Uterus (tissue), 4 donors: ENCODE measurements at places on chromosomes 2 and 18.

- DNase-seq: no peak
Observed at GRCh38 chr2:55395724-55396605, 23.7 kb downstream of the CCDC88A start.

DNA sequence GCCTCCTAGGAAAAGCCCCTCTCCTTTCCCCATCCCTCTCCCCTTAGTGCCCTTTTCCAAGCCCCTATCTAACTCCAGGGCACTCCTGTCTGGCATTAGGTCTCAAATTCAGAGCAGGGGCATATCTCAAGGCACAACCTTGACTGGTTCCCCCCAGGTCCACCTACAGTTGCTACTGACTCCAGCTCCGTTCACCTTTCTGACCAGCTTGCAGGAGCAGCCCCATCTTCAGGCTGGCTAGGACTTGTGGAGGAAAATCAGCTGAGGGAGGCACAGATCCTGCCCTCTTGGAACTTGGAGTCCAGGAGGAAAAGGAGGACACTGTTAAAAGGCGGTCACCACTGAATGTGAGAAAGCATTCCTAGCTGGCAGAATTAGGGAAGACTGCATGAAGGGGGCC lies 152.4 kb downstream of the ZFP36L2 start:
- no peak for DNase-seq

DNA sequence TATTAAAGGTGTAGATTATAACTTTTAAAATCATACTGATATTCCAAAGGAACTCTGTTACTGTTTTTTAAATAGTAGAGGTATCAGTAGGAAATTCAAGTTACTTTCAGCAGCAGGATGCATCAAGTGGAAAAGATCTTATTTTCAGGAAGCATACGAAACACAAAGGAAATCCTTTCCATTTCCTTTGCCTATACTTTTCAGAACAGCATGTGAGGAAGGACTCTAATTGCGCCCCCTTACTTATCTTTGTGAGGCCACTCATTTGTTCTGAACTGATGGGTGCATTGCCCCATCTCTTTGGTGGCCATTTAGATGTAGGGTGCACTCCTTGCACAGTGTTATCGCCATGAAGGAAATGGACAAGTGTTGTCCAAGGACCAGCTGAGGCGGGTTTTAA lies 145.3 kb downstream of the BABAM2 start:
- no peak for DNase-seq

GRCh38 chr2:46963210-46963609 lies 47.6 kb upstream of the MCFD2 start:
- no peak for DNase-seq

DNA sequence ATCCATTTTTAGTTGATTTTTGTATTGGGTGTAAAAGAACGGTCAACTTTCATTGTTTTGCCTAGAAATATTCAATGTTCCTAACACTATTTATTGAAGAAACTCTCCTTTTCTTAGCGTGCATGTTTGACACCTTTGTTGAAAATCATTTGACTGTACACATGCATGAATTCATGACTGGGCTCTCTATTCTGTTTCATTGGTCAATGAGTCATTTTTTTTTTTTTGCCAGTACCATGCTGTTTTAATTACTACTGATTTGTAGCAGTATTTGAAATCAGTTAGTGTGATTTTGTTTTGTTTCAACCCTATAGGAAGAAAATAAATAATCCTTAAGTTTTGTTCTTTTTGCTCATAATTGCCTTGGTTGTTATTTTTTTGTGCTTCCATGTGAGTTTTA lies 828.7 kb downstream of the SUCLG1 start:
- no peak for DNase-seq

DNA sequence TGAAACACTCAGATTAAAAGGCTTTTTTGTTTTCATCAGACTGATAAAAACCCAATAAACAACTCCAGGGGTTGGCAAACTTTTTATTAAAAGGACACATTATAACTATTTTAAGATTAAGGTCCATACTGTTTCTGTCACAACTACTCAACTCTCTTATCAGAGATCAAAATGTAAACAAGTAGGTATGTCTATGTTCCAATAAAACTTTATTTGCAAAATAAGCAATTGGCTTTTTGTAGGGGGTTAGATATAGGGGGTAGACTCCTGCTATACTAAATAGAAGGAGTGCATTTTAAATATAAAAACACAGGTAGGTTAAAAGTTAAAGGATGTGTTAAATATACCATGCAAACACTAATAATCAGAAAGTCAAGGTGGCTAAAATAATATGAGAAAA lies 174.0 kb downstream of the MBD5 start:
- DNase-seq: no peak

- DNase-seq: no peak
Observed at GRCh38 chr2:224293976-224294375, 107.9 kb downstream of the FAM124B start.

GRCh38 chr2:179981085-179981484 lies 26.0 kb downstream of the CWC22 start:
- no peak for DNase-seq

GRCh38 chr18:9117980-9118841 lies 15.7 kb downstream of the NDUFV2 start:
- DNase-seq: no peak

DNA sequence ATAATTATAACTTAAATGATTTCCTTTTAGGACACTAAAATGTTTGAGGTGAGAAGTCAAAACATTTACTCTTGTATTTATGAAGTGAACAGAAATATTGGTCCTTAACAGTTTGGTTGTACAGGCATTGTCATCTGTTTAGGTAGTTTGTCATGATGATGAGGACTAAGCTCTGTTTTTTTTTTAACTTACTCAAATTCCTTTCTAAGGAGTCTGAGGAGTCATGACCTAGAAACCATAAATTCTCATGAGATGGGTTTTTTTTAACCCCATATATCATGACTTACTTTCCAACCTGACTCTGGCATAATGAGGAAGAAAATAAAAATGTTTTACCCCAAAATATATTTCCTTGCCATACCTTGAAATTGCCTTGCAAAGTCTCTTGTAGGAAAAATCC lies 1176.2 kb downstream of the SUCLG1 start:
- no peak for DNase-seq

GRCh38 chr2:237291138-237291792 lies 122.7 kb downstream of the COL6A3 start:
- peak; percentile 98 for DNase-seq

- no peak for DNase-seq
Observed at GRCh38 chr2:160918258-160918657, 242.0 kb upstream of the TANK start.

GRCh38 chr18:79964330-79965118 lies at the start of gene HSBP1L1:
TSS of gene HSBP1L1 (plus strand) at chr18:79964643. CDS start at chr18:79964736, 93 bp downstream.
- peak; percentile 63 for DNase-seq

GRCh38 chr18:59033359-59033758 lies 106.3 kb upstream of the SEC11C start:
- DNase-seq: no peak

DNA sequence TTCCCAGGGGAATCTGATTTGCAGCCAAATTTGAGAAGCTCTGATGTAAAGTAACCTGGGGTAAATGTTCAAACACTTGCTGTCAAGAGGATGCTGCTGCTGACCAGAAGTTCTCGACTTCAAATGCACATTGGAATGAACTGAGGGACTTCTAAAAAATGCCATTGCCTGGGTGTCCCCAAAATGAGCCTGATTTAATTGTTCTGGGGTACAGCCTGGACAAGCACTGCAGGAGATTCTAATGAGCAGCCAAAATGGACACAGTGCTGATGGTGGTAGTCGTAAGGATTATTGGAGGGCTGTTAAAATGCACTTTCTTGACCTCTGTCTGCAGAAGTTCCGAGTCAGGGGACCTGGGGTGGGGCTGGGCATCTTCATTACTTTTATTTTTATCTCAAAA lies 49.5 kb downstream of the LIPG start:
- DNase-seq: no peak

DNA sequence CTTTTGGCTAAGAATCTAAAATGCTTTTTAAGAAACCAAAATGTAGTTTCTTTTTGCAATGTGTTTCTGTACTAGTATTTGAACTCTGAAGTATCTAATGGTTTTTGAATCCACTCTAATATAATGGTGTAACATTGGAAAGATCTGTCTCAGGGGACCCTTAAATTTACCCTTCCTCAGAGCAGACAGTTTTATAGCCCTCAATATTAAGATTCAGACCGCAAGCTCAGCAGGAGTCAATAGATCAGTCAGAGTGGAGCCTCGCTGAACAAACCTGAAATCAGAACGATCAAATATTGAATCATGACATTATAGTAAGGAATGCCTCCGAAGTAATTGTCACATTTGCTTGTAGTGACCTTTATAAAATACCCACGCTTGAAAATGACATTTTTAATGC lies 18.3 kb downstream of the SGPP2 start:
- DNase-seq: no peak

GRCh38 chr2:186910996-186911395 lies 62.0 kb upstream of the ZSWIM2 start:
- no peak for DNase-seq

DNA sequence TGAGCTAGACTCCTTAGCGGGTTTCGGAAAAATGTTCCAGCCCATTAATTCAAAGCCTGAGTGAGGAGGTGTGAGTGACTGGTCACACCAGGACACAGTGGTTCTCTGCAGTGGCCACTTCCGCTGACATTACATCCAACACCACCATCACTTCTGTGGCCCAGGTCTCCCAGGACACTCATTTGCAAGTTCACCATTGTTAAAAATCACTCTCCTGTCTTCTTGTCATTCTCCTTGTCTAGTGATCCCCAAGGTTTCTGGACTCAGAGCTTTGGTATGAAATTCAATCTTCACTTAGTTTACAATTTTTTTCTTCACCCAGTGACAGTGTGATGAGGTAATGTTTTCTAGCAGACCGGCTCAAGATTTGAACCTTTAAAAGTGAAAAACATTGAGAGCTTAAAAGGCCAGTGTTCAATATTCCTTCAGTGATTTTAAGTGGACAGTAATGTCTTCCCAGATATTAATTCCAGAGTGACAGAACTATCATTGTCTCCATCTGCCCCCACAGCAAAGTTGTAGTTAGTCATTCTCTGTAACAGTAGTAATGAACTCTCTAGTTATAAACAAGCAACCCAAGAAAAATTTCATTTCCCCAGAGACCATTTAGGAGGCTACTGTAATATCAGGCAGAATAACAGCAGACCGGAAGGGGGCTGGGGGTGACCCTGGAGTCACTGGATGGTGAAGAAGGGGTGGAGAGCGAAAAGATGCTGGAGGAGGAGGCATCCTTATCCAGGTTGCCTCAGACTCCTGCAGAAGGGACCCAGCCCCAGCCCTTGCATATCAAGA lies 164.9 kb downstream of the GFPT1 start:
- DNase-seq: no peak

GRCh38 chr2:224151161-224151560 lies 112.1 kb upstream of the SERPINE2 start:
- DNase-seq: no peak

DNA sequence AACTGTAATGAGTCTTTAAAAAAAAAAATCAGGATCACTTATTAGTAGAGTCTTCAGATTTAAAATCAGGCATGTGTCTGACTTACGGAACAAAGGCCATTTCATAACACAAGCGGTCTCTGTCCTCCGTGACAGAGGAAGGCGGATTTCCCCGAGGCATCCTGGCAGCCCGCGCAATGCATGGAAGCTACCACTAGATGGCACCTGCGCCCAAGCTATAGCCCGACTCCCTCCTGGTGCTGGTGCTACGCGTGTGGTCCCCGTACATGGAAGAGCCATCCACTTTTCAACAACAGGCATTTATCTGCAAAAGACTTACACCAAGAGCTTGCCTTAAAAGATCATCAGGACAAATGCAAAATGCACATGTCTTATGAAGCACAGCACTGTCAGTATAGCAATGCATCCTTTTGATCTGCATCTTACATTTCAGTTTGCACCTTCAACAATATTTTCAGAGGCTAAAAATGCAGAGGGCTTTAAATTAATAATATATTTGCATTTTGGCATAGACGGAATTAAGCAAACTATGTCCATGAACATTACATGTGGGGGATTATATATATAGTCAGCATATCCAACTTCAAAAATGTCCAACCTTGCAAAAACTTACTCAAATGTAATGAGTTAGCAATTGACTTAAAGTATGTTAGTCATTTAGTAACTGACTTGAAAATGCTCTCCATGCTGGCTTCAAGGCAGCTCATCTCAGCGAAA lies 96.0 kb downstream of the ZNF516 start:
- peak; percentile 92 for DNase-seq

DNA sequence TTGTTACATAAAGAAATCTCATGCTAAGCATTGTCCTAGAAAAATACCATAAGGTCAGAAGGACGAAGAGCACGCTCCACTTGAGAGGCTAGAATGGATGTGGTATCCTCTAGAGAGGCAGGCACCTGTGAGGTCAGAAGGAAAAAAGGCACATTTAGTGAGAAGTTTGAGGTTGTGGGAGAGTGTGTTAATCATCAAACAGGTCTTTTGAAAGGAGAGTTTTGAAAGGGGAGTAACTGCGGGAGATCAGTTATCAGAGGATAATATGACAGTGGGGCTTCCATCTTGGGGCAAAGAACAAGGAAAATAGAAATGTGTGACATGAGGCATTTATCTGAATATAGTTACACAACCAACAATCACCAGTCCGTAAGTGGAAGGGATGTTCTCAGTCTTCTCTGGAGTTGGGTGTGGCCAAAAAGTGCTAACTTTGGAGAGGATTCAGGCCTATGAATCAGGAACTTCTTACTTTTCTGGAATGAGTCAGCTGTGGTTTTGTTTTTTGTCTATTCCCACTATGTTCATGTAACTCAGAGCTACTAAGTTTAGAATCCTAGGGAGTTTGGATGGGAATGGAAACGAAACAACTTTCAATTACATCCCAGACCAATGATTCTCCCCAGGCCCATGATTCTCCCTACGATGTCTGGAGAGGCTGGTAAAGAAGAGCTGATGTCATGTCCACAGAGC lies 451.4 kb upstream of the ST6GAL2 start:
- no peak for DNase-seq

DNA sequence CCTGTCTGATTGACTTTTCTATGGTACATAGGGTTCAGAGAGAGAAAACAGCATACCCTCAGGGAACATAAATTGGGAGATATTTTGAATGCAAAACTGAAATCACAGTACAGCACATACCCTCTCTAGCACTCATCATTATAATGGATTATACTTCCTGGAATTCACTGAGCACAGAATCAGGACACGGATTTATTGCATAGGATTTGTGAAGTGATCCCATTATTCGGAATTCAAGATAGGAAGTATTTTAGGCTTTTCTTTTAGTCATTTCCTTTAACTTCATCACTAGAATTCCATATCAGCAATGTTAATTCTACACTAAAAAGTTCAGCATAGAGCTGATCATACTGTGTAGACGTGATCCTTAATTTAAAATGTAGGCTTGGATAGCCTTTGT lies 407.0 kb downstream of the PID1 start:
- no peak for DNase-seq

- no peak for DNase-seq
Observed at GRCh38 chr18:45962866-45963265, 4.3 kb downstream of the EPG5 start.
